Endothelial cell of umbilical vein (primary cell): ENCODE measurements at places on chromosomes 2 and 18. TPM values are rescaled to one million over a fixed set of nuclear protein-coding genes. Genes with fewer than 3 reads are reported as not detected.

Gene BOD1L2
- not detected in 2 replicates for total RNA-seq

Gene FAM117B
- 5.7 and 7.0 TPM in 2 replicates for total RNA-seq

Gene ZSWIM2
- not detected in 2 replicates for total RNA-seq

Gene ST3GAL5
- total RNA-seq, result 12.7 and 16.0 TPM in 2 replicates

Gene BIN1
- 36.9 and 41.1 TPM in 2 replicates for total RNA-seq

Gene TEX44
- not detected in 2 replicates for total RNA-seq

Gene TMEFF2
- total RNA-seq, result 0.12 and 0.20 TPM in 2 replicates

Gene ANKAR
- 4.3 and 4.5 TPM in 2 replicates for total RNA-seq

Gene ACADL
- total RNA-seq, result not detected in 2 replicates

Gene SCG2
- not detected in 2 replicates for total RNA-seq

Gene CAPN13
- not detected in 2 replicates for total RNA-seq

Gene SH3RF3
- 9.4 and 14.7 TPM in 2 replicates for total RNA-seq

Gene TUBB8B
- total RNA-seq, result 1.1 TPM in 1 of 2 replicates, not detected in the other

Gene ATP8B1
- 86.5 and 100 TPM in 2 replicates for total RNA-seq

Gene KCNIP3
- total RNA-seq, result 0.21 and 0.62 TPM in 2 replicates

Gene CHRNG
- not detected in 2 replicates for total RNA-seq

Gene TMEM37
- 2.9 and 3.5 TPM in 2 replicates for total RNA-seq

Gene ITM2C
- total RNA-seq, result 8.4 and 12.0 TPM in 2 replicates

Gene CELF4
- not detected in 2 replicates for total RNA-seq

Gene CHRNA1
- 8.7 and 11.3 TPM in 2 replicates for total RNA-seq

Gene RBKS
- 0.64 and 0.74 TPM in 2 replicates for total RNA-seq

Gene HSPD1
- total RNA-seq, result 307 and 337 TPM in 2 replicates

Gene CCDC141
- not detected in 2 replicates for total RNA-seq

Gene DES
- total RNA-seq, result not detected in 2 replicates
